ENCODE measurements at places on chromosomes 6 and 20.

GRCh38 chr6:41638002-41638934, at the start of gene MDFI:
TSS of gene MDFI (plus strand) at chr6:41638468. CDS start at chr6:41638750, 282 bp downstream.
- peaks cover 15% of the 10 kb centered on the region for H3K4me1 ChIP-seq
- H3K27me3 ChIP-seq = peaks cover 16% of the 10 kb centered on the region
- DNase-seq = no peak

DNA sequence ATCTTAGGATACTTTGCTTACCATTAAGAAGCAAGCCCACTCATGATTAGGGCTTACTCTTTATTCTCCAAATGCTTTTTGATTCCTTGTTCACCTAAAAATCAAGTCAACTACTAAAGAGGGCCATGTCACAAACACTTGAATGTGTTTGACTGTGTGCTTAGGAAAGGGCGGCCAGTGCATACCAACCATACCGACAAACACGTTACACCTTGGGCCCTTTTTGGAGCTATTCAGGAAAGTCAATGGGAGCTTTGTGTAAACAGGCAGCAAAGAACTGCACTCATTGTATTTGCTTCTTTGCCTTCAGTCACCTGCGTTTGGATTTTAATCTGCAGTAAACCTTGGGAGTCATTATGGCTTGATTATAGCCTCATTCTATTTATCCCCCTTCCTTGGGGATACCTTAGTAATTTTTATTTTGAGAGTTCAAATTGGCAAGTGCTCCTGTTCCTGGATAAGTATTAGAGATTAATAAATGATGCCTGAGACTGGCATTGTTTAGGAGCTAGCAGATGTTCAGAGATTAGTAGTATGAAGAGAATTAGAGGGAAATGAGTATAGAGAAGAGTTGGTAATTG, 102.6 kb upstream of the HDGFL1 start:
- H3K4me3 ChIP-seq = no peak overlapping the region
- H3K27me3 ChIP-seq = no peaks in the 10 kb centered on the region
- no peaks in the 10 kb centered on the region for H3K4me1 ChIP-seq
- no peak overlapping the region for H3K27ac ChIP-seq

DNA sequence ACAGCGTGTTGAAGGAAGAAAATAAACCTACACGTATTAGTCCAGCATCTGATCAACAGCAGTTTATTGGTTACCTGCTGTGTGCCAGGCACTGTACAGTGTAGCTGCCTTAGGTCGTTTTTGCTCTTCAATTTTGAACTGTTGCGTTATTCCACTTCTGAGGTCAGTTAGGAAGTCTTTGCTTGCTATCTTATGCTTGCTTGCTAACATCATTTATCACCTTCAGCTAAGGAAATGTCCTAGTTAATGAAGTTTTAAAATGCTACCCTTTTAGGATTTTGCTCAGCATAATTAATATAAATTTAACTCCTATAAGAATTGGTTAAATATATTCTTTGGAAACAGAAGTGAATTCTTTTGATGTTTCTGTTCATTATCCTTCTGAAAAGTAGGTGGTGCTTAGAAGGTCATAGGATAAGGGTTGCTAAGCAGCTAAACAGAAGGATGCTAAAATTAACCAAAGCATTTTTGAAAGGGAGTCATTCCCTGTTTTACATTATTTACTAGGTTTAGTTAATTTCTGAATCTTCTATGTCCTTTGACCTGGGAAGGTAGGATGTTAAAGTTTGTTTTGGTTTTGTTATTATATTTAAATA, 3.4 kb downstream of the RREB1 start:
- H3K36me3 ChIP-seq = no peaks in the 10 kb centered on the region
- peaks cover 14% of the 10 kb centered on the region for H3K4me1 ChIP-seq
- no peaks in the 10 kb centered on the region for H3K27me3 ChIP-seq
- no peak overlapping the region for H3K27ac ChIP-seq
- no peak overlapping the region for H3K4me3 ChIP-seq

DNA sequence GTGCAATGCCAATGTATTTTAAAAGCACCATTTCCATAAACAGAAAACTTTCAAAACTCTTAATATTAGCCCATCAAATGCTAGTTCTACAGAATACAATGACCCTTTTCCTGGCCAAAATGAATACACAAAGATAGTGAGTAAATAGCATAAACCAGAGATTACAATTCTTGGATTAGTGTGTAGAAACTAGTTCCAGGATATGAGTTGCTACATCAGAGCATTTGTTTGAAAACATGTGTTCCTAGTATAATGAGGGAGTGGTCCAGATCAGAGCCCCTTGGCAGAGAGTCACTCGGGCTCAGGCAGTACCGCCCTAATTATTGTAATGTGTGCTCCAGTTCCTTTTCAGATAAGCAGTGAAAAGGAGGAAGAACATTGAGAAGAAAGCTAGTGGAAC, 63.7 kb upstream of the COL21A1 start:
- no peak overlapping the region for H3K27ac ChIP-seq
- no peak overlapping the region for H3K4me3 ChIP-seq

- no peak overlapping the region for H3K27ac ChIP-seq
- no peaks in the 10 kb centered on the region for H3K36me3 ChIP-seq
- H3K4me3 ChIP-seq = no peak overlapping the region
- H3K27me3 ChIP-seq = no peaks in the 10 kb centered on the region
- H3K4me1 ChIP-seq = no peaks in the 10 kb centered on the region
- no peak for DNase-seq
These were observed 122.8 kb upstream of the EEF1E1 start for GRCh38 chr6:8225113-8225512.

- DNase-seq = no peak
- no peaks in the 10 kb centered on the region for H3K4me1 ChIP-seq
- no peaks in the 10 kb centered on the region for H3K36me3 ChIP-seq
These were observed 72.3 kb downstream of the MRPL14 start for GRCh38 chr6:44054721-44055559.

DNA sequence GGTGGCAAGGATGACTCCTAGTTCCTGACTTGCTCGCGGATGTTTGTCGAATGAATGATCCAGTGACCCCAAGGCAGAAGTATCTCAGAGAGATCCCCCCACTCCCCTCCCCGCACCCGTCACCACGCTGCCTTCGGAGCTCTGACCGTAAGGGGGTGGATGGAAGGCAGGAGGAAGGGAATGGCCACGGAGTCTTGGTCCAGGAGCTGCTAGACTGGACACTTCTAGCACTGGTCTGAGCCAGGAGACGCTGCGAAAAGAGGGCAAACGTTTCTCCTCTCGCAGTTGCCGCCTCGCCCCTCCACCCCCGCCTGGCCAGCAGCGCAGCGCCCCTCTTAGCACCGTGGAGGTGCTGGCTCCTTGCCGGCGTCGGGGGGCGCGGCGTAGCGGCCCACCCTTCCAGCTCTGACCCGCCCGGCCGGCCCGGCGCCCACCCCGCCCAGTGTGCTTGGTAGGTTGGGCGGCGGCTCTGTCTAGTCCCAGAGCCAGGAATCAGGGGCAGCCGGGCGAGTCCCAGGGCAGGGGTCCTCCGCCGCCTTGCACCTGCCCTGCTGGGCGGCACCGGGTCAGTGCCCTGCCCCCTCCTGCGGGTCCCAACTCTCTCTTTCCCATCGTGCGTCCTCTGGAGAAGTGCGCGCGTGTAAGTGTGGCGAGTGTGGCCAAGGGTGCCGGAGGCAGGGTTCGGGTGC, 2.4 kb upstream of the DBNDD2 start:
- H3K4me1 ChIP-seq = peaks cover 10% of the 10 kb centered on the region
- H3K36me3 ChIP-seq = peaks cover under 1% of the 10 kb centered on the region
- H3K27ac ChIP-seq = no peak overlapping the region
- no peak for DNase-seq

DNA sequence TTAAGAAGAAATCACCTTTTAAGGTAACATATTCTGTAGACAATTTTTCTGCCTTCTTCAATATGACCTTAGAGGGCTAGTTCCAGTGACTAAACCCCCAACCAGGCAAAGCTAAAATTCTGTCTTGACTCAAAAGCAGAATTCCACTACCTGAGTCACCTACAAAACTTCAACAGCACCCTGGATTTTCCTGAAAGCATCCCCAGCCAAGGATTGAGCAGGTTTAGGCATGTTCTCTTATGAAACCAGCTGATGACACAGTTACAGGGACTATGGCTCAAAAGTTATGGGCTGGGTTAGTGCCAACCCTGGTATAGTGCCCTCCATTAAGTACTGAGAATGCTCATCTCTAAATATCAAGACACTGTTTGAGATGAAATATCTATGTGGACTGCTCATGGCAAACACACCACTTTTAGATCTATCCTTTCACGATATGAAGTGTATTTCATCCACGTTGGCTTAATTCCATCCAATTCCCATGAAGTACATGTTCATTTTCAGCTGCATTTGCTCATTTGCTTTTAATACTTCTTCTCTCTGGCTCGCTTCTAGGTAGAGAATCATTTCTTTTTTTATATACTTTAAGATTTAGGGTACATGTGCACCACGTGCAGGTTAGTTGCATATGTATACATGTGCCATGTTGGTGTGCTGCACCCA, 53.6 kb upstream of the TNFAIP3 start:
- no peak overlapping the region for H3K4me3 ChIP-seq
- no peak for DNase-seq
- peaks cover 21% of the 10 kb centered on the region for H3K4me1 ChIP-seq
- H3K27ac ChIP-seq = no peak overlapping the region
- H3K27me3 ChIP-seq = no peaks in the 10 kb centered on the region
- H3K36me3 ChIP-seq = no peaks in the 10 kb centered on the region

GRCh38 chr6:154532426-154532825, 21.9 kb upstream of the CNKSR3 start:
- no peak overlapping the region for H3K4me3 ChIP-seq
- no peak for DNase-seq
- H3K27me3 ChIP-seq = no peaks in the 10 kb centered on the region

DNA sequence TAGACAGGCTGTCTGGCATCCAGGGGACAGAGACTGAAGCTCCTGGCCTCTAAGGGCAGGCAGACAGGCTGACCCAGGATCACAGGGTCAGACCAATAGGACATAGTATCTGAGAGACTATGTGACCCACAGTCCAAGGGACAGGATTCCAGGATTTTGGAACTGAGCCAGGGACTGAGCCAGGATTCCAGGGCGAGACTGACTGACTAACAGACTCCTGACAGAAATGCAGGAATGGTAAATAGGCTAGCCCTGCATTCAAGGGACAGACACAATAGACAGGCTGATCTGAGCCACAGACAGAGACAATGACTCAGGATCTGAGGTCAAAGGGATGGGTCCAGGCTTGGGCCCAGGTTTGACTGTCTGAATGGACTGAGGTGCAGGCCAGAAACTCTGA, 19.8 kb downstream of the XKR7 start:
- H3K27me3 ChIP-seq = no peaks in the 10 kb centered on the region
- H3K36me3 ChIP-seq = no peaks in the 10 kb centered on the region
- DNase-seq = no peak
- no peak overlapping the region for H3K27ac ChIP-seq
- no peaks in the 10 kb centered on the region for H3K4me1 ChIP-seq

DNA sequence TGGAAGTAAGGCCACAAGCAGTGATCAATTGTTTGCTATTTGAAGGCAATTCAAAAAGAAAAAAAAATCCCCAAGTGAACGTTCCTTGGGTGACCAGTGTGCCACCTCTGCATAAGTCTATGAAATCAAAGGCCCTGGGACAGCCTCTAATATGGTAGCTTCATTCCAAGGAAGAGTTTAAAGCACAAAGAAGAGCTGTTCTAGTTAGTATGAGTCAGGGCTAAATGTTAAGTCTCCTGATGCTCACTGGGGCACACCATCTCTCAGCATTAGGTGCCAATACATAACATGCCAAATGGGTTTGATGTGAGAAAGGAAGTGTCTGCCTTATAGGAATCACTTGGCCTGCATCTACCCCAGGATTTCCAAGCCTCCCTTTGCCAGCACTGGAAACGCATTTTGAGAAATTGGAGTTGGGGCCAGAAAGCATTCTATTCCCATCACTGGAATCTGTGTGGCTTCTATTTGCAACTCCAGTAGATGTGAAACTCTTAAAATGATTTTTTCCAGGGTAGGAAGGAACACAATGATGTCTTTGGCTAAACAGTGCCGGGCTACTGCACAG, 13.0 kb downstream of the UNC5CL start:
- no peaks in the 10 kb centered on the region for H3K36me3 ChIP-seq
- H3K4me3 ChIP-seq = no peak overlapping the region
- no peaks in the 10 kb centered on the region for H3K27me3 ChIP-seq
- peaks cover 18% of the 10 kb centered on the region for H3K4me1 ChIP-seq
- no peak overlapping the region for H3K27ac ChIP-seq
- DNase-seq = no peak

DNA sequence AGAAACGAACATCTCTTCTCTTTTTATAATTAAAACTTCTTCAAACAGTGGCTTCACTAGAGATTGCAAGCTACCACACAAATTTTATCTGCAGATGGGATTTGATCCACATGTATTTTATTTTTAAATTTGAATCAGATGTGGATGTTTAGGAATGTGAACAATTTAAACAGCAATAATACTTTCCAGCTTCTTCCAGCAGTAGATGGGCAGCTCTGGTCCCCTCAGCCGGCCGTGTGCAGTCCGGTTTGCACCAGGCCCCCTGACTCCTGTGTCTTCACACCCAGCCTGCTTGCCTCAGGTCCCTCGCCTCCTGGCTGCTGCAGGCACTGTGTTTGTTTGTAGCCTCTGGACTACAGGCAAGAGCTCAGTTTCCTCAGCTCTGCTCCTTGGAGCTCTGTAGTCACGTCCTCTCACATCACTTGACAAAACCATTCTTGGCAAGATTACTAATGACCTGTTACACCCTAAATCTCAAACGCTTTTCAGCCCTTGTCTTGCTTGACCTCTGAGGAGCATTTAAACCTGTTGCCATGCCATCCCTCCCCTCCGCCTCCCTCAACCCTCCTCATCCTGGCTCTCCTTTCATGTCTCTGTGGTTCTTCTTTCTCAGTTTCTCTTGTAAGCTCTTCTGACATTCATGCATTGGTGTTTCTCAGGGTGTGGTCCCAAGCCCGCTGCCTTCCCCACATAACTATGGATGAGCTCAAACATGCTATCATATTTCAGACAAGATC, 13.2 kb upstream of the ZBTB24 start:
- no peak overlapping the region for H3K4me3 ChIP-seq
- peaks cover 9% of the 10 kb centered on the region for H3K4me1 ChIP-seq
- H3K27me3 ChIP-seq = no peaks in the 10 kb centered on the region
- no peaks in the 10 kb centered on the region for H3K36me3 ChIP-seq
- no peak for DNase-seq
- H3K27ac ChIP-seq = no peak overlapping the region

Measured in effector memory CD4-positive, alpha-beta T cell (primary cell).